Esophagus mucosa (tissue), 1 donor: ENCODE measurements at places on chromosomes 12 and 14.

GRCh38 chr14:64465831-64466554, 694 bp downstream of the AKAP5 start:
- ATAC-seq = no peak

GRCh38 chr14:57962325-57963035, 96.6 kb upstream of the SLC35F4 start:
- no peak for ATAC-seq

DNA sequence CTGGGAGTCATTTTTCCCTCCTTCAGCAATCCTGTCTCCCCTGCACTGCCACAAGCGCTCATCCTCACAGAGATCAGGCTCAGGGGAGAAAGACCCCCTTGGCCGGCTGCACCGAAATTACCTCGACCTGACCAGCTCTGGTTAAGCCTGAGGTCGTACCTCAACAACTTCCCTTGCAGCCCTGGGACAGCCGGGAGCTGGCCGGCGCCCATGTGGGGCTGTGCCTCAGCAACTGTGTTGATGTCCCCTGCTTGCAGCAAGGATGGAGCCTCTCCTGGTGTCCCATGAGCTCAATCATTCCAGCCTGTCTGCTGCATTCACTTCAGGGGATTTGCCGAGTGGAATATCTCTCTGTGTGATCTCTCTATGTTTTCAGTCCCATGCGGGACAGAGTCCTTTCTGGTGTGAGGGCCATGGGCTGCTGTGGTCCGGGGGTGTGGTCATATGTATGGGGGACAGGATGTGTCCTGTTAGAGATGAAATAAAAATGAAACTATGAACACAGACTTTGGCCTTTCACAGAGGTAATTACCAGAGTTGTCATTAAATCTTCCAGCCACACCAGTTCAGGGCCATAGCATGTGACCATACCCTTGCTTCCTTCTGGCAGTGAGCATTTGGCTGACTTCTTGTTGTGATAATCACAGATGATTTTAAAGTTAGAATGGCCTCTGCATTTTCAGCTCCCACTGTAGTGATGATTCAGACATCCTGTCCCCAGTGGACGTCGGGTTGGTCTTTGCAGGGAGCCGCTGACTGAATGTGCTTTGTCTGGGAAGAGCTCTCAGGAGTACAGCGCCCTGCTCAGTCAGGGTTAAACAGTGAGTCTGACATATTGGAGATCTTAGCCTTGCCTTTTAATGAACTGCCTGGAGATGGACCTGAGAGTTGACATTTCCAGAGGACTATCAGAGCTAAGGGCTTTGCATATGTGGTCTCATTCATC, 405.9 kb downstream of the AACS start:
- no peak for ATAC-seq

- ATAC-seq = no peak
Observed at GRCh38 chr14:55701638-55702037, 121.6 kb downstream of the KTN1 start.

DNA sequence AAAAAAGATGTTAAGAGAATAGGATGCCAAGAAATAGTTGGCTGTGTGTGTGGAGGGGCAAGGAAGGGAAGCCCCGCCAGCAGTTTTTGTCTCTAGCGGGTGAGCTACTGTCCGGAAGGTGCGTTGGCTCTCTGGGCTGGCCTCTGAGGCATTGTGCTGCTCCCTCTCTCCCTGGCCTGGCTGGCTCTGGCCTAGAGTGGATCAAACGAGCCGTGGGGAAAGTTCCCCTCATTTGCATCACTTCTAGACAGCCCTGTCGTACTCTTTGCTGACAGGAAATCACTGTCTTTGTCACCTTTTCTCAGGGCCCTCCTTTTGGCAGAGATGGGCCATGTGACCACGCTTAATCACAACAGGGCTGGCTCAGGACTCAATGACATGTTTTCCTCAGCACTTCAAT, 236.1 kb upstream of the NPAS3 start:
- peak; percentile 69 for ATAC-seq

- ATAC-seq = no peak
Observed at GRCh38 chr12:91023326-91024004, 18.7 kb upstream of the EPYC start.

GRCh38 chr12:19026614-19027488, 102.7 kb upstream of the PLEKHA5 start:
- no peak for ATAC-seq

- no peak for ATAC-seq
Observed at GRCh38 chr14:63421226-63421625, 102.5 kb upstream of the GPHB5 start.

GRCh38 chr12:116712458-116713303, 25.2 kb downstream of the SPRING1 start:
- ATAC-seq = peak; percentile 79

- peak; percentile 93 for ATAC-seq
Observed at GRCh38 chr12:99455350-99456035, 192.1 kb upstream of the GARIN6 start.

DNA sequence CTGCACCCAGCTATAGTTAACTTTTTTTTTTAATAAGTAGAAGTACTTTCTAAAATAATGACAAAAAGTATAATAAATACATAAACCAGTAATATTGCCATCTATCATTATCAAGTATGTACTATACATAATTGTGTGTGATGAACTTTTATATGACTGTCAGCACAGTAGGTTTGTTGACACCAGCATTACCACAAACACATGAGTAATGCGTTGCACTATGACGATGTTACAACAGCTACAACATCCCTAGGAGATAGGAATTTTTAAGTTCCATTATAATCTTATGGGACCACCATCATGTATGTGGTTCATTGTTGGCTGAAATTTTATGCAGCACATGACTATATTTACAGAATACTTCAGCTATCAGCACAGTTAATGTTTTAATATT, 62.9 kb upstream of the VSX2 start:
- no peak for ATAC-seq

DNA sequence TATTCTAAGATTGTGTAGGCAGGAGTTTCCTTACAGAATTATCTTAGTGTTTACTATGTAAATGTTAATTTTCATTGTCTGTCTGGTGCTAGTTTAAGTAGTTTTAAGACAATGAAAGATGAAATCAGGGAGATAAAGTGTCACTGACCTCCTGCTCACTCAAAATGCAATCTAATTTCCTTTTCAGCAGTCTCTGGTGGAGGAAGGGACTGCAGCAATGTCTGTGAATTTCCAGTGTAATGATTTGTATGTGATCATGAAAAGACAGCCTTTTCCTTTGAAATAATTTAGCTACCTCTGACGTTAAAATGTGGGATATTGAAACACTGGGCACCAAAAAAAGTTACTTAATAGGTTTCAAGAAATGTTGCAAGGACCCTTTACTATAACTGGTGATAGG, 779.7 kb upstream of the FLRT2 start:
- no peak for ATAC-seq

GRCh38 chr12:102685172-102685571, 204.8 kb upstream of the IGF1 start:
- no peak for ATAC-seq

GRCh38 chr14:55553791-55554190, 26.2 kb upstream of the KTN1 start:
- peak; percentile 28 for ATAC-seq

- no peak for ATAC-seq
Observed at GRCh38 chr12:52049286-52049685, 2.0 kb upstream of the NR4A1 start.

GRCh38 chr14:104431351-104431928, 148.1 kb upstream of the C14orf180 start:
- no peak for ATAC-seq

DNA sequence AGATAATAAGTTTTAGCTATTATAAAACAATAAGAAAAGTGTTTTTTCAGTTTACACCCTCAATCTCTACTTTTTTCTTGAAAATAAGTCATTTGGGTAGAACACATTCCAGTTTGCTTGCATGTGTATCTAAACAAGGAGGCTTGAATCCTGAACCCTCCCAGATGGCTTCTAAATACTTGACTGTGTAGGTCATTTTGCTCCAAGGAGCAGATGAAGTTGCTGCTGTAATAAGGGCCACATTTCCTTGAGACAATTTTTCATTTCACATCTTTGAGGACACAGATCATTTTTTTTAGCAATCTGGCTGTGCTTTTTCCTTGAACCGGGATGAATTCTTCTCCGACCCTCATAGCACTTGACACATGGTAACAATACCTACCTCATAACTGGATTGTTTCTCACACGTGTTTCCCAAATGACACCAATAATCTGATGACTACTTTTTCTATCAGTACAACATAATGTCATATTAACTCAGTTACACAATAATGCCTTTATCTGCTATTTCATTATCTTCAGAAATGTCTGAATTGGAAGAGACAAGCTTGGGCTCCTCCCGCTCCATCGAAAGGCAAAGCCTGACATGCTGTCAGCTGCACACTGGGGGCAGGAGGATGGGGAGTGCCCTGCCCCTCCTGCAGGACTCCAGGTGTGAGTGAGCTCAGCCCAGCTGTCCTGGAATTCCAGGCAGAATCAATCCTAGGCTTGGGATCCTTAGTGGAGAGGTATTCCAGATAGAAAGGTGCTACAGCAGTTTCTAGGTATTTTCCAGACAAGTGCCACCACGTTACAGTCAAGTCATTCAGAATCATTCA, 30.9 kb downstream of the GPHB5 start:
- no peak for ATAC-seq

DNA sequence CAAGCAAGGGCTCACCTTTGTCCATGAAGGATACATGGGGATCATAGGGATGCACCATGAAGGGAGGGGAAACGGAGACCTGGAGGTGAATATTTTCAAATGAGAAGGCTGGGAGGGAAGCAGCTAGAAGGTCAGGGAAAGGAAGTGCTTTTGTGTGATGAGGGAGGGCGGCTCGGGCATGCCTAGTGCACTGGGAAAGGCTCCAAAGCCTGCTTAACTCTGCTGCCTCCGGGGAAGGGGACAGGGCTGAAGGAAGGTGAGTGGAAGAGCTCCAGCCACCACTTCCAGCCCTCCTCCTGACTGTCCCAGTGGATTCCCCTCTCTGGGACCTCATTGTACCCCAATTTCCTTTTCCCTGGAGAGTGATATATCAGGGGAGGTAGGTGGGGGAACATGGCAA, 149.4 kb upstream of the PRMT8 start:
- peak; percentile 42 for ATAC-seq
